ENCODE measurements at places on chromosomes 12 and 14.

GRCh38 chr12:12786706-12787601, 1.5 kb downstream of the APOLD1 start:
- DNase-seq: peak; percentile 80

DNA sequence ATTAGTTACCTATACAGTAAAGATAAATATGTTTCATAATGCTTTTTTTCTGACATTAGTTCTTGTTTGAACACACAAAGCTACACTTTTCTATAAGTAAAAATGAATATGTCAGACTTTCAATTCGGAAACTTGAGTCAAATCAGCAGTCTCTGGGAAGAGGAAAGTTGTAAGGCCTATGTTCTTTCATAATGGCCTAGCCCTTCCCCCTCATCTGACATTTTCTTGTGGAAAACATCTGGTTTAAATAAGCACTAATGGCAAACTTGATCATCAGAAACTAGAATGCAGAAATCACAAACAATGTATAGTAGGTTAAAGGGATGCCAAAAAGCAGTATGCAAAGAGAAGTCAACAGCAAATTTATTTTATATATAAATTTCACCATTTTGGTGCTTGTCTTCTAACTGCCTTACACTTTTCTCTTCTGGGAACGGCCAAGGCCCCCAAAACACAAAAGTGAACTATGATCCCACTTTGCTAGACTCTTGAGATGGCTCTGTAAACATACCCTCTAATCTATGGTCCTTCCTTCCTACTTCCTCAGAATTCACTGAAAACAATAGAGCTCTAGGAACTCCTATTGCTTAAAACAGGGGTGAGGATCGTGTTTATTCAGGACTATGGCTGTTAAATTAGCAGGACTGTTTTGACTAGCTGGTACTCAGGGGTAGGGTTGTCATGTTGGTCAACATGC, 444.1 kb downstream of the RAD51B start:
- no peak for DNase-seq

DNA sequence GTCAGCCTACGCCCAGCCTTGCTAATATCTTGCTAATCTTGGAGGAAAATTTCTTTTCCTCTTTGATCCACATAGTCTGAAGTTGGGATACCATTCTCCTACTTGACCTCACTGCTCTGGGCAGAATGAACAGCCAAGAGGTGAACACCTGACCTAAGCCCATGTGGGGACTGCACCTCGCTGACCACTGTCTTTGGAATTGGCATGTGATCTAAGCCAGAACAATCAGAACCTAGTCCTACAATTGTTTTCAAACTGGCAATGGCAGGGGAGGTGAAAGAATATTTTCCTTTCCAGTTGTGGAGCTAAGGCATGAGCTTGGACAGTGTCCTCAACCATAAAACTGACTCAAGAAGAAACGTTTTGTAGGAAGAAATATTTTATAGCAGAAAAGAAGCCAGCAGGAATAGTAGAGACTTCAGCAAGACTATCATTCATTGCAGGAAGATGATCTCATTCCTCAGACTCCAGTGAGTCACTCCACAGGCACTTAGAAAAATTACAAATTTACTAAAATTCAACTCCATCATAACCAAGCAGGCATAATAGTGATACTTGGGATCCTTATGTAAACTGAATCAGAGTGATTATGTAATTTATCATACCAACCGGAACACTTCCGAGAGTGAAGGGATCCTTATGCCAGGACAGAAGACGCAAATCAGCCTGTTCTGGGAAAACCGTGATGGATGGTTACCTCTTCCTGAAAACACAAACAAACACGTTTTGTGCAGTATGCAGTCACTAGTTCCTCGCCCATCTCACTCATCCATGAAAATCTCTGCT, 14.7 kb downstream of the PTPRO start:
- no peak for DNase-seq

GRCh38 chr12:59041241-59042121, 121.2 kb upstream of the LRIG3 start:
- DNase-seq: no peak

DNA sequence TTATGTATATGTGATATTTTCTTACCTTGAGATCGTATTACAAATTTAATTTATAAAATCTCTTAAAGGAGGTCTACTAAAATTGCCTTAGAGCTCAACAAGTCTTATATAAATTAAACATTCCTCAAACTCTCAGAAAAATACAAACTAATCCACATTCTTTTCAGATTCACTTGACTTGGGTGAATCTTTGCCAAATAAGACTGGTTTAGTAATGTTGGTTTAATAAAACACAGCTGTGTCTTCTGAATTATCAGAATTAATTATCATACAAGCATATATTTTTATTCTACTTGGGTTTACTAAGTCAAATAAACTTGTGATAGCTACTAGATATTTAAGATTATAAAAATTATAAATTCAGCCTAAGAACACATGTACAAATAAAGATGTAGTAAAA, 13.3 kb downstream of the GLIPR1L2 start:
- DNase-seq: no peak

GRCh38 chr14:78758333-78758732, 588.2 kb downstream of the NRXN3 start:
- DNase-seq: peak; percentile 50

- no peak for DNase-seq
Observed at GRCh38 chr14:61104358-61104757, 123.3 kb downstream of the SLC38A6 start.

- DNase-seq: no peak
Observed at GRCh38 chr12:44034906-44035305, 199.0 kb downstream of the TMEM117 start.

GRCh38 chr14:24952851-24953666, 96.9 kb downstream of the STXBP6 start:
- peak; percentile 7 for DNase-seq
